NCI-H524 treated with DMSO at 0.1 percent for 48 hours (cell line): ENCODE measurements at places on chromosomes 2 and 18.

- DNase-seq: no peak
These were observed 251.5 kb upstream of the THUMPD2 start for GRCh38 chr2:40030456-40030975.

GRCh38 chr2:2222931-2223330 lies 108.1 kb downstream of the MYT1L start:
- DNase-seq: no peak

DNA sequence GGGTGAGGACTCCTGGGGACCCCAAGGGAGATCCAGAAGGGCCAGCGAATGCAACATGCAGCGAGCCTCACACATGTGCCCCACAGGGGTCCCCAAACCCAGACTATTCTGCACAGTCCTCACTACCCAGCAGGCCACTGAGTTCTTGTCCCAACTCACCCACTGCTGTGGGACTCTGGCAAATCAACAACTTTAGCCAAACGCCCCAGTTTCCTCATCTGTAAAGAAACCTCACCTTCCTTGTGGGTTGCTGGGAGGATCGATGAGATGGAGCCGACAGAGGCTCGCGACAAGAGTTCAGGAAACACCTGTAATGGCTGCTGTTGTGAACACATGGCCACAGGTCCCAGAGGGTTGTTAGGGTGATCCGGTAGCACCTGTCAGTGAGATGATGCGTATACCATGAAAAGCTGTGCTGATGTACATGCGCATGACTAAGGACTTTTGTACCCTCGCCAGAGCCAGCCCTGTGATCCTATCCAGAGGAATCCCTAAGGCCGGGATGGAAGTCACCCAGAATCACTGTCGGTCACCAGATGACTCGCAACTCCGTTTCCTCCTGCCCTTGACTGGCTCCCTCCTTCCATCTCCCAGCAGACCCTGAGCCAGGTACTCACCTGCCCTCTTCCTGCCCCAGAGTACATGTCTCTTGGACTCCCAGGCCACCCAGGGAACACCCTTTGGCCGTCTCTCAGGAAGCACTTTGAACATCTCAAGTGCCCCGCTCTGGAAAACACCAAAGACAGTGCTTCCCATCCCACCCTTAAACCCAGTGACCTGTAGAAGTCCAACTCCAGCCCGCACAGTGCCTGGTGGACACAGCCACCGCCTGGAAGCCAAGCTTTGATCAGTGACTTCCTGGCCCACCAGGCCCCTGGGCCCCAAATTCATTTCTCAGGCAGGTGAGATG lies 103.3 kb upstream of the ID2 start:
- no peak for DNase-seq

DNA sequence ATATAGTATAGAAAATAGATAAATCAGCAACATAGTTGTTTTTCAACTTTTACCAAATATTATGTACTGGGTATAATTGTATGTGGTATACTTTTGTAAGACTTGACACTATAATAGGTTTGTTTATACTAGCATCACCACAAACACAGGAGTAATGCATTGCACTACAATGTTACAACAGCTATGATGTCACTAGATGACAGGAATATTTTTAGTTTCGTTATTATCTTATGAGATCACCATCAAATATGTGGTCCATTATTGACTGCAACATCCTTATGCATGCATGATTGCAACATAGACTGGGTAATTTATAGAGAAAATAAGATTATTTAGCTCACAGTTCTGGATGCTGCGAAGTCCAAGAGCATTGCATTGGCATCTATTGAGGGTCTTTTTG lies 678.4 kb upstream of the ZNF804A start:
- no peak for DNase-seq

GRCh38 chr18:48408111-48408726 lies 964 bp downstream of the ZBTB7C start:
- no peak for DNase-seq

GRCh38 chr2:43927442-43927841 lies 68.3 kb downstream of the LRPPRC start:
- DNase-seq: no peak

DNA sequence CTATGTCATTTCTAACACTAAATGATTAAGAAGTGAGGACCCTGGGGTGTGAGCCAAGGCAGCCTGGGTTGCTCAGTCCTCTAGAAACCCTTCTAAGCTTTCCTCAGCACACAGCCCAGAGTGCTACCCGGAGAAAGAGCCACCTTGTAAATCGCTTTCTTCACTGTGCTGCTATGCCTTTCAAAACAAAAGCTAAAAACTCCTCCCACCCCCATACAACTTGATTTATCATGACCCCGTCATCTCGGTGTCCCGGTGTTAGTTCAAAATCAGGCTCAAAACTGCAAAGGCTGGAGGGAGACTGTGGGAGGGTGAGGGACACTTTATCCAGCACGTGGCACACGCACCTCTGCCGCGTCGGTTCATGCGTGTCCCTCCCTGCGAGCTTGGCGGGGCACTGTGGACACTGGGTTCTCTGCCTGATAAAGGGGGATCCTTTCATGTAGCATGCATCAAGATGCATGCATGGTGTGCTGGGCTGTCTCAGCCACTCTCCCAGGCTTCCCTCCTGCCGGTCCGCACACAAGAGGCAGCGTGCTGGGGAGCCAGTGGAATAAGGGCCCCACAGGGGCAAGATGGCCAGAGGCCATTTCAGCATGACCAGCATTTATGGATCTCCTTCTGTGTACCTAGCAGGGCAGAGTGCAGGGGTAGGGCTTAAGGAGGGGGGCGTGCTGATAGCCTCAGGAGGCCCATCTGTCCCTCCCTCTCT lies 170.4 kb downstream of the SMAD7 start:
- no peak for DNase-seq

DNA sequence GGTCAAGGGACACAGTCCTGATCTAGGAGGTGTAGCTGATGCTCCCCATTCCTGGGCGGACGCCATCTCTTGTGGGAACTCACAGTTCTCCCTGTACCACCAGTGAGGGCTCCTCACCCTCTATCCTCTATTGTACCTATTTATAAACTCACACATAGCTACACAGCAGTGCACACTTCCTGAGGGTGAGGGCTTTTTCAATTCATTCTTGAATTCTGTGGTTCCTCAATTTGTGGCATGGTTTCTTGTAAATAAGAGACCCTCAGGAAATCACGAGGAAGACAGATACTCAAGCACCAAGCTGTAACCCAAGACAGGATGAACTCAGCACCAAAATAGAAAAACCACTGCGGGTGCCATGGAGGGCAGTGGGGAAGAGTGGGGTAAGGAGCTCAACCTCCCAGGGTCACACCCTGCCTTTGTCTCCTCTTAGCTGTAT lies 245.9 kb upstream of the PXDN start:
- no peak for DNase-seq

GRCh38 chr2:187364696-187365095 lies 83.4 kb downstream of the CALCRL start:
- no peak for DNase-seq

- no peak for DNase-seq
These were observed 336.3 kb downstream of the DYSF start for GRCh38 chr2:71789556-71790204.

DNA sequence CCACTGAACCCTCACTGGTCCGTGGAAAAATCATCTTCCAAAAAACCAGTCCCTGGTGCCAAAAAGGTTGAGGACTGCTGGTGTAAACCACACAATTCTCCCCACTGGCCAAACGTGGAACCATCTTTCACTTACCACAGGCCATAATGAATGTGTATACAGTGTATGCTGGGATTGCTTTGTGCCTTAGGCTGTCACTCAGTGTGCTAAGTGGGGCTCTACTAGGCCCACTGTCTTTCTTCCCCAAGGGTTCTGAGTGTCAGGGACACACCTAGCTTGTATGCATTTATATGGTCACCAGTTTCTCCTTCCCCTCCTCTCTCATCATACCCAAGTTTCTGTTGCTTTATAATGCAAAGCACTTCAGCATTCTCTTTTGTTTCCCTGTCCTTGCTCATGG lies 27.2 kb downstream of the SCYGR8 start:
- DNase-seq: no peak

DNA sequence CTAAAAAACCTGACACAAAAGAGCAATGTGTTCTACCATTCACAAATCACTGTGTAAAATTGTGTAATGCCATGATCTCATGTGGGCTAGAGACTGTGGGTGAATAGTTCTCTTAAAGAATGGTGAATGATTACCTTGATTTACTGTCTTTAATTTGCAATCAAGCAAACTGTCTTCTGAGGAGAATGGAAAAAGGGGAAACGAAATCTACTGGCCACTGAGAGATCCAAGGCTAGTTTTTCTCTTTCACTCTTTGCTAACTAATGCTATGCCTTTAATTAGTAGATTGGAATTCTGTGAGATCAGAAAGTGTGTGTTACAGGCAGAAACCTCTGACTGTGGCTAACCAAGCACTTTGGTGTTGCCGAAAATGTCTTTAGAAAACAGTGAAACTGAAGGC lies 422.7 kb downstream of the TGIF1 start:
- no peak for DNase-seq

- DNase-seq: no peak
These were observed 157.7 kb downstream of the ANTXR1 start for GRCh38 chr2:69170661-69171060.

DNA sequence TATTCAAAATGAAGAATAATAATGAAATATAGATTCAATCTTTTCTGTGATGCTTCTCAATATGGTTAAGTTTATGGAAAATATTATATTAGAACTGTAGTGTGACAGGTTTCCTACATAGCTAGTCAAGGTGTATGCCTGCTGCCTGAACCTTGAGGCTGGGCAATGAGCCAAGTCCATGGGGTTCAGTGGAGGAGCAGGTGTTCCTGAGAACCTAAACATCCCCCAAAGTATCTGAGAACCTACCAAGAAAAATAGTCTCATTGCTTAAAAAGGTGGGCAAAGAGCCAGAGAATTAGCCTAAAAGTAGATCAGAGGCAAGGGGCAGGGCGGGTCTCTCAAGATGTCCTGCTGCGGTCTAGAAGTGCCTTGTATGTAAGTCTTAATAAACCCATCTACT lies 185.9 kb upstream of the SPHKAP start:
- DNase-seq: no peak

DNA sequence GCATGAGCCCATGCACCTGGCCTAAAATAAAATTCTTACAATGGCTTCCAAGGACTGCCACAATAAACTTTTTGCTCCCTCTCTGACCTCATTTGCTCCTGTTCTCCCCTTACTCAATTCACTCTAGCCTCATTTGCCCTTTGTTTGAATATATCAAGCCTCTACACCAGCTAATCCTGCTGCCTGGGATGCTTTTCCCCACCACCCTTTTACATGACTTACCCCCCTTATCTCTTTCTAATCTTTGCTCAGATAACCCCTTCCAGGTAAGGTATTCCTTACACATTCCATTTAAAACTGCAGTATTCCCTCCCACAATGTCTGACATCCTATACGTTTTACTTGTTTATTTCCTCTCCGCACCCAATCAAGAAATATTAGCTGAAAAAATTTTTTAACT lies 22.7 kb downstream of the IMMT start:
- no peak for DNase-seq
